ENCODE measurements at places on chromosomes 12 and 14.

- DNase-seq: no peak
Observed at GRCh38 chr14:89621009-89621421, 204.0 kb upstream of the FOXN3 start.

GRCh38 chr14:37060496-37061260 is 111.7 kb downstream of the SLC25A21 start:
- DNase-seq: no peak

DNA sequence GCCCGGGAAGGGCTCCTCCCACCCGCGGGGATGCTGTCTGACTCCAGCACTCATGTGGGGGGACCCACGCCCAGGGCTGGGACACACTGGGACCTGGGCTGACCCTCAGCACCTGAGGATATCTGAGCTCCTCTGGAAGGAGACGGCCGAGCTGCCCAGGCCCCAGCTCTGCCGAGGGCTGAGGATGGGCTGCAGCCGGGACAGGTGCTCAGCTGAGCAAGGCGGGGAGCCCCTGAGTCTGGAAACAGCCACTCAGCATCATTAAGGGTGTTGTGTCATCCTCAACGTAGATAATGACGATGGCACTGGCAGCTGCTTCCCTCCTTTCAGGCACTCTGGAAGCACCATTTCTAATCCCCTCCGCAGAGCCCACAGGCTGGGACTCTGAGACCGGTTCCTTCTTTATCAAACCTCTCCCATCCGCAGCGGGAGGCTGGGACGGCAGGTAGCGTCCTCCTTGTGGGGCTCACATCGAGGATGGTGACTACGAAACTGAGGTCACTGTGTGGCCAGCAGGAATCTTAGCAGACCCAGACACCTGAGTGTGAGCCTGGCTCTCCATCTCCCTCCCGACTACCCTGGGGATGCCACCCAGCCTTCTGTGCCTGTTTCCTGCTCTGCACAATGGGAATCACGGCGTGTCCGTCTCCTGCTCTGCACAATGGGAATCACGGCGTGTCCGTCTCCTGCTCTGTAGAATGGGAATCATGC is 26.7 kb upstream of the SFSWAP start:
- DNase-seq: no peak

- no peak for DNase-seq
Observed at GRCh38 chr12:99917711-99918402, 66.9 kb downstream of the ANKS1B start.

DNA sequence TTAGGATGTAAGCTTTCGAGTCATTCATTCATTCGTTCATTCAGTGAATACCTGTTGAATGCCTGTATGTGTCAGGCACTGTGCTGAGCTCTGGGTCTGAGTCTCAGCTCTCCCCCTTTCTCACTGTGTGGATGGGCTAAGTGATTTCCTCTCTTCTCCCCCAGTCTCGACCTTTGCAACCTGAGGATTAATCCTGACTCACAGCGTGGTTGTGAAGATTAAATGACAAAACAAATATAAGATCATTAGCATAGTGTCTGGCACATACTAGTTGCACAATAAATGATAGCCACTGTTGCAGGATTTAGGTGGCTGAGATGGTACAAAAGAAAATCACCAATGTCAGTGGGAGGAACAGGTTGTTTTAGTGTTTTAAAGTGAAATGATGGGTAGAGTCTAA is 136.7 kb downstream of the GPR135 start:
- DNase-seq: no peak

DNA sequence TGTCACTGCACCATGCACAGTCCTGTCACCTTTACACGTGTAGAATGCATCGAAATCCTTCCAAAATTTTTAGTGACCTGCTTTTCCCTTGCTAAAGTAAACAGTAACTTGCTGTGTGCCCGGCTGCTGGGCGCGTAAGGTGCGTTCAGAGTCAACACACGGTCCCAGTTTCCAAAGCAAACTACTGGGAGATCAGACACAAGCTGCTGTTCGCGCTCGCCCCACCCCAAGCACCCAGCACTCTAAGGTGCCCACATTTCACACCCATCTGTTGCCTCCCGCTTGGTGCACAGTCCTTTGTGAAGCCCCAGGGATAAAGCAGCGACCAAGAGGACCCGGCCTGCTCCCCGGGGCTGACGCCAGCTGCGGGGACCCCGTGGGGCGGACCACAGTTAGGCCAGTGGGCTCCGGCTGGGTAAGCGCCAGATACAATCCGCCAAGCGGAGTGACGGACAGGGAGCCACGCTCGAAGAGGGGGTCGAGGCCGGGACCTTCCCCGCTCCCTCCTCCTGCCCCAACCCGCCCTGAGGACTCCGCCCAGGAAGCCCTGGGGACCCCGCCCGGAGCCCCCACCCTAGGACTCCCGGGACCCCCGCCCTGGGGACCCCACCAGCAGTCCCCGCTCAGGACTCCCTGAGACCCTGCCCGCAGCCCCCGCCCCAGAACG is 633 bp downstream of the STX2 start:
- DNase-seq: peak; percentile 31

GRCh38 chr12:55824726-55825125 is 4.7 kb downstream of the DNAJC14 start:
- no peak for DNase-seq

GRCh38 chr14:70320294-70320693 is 39.2 kb downstream of the COX16 start:
- DNase-seq: no peak

DNA sequence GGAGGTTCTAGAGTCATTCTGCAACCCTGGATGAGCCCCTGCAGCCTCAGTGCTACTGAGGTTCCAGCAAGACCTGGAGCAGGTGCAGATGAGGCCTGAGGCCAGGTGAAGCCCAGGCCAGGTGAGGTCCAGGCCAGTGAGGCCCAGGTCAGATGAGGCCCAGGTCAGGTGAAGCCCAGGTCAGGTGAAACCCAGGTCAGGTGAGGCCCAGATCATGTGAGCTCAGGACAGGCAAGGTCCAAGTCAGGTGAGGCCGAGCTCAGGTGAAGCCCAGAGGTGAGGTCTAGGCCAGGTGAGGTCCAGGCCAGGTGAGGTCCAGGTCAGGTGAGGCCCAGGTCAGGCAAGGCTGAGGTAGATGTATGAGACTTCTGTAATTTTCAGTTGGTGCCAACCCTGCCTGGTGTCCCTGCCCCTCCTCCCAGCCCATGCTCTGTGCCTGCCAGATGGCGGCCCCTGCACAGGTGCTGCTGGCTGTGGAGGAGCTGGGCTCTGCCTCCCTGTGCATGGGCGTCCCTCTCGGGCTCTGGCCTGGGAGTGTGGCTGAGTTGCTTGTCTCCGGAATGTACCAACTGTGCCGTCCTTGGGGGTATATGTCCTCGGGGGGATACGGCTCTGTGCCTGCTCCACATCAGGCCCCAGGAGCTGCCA is 388.5 kb downstream of the TMEM121 start:
- no peak for DNase-seq

- no peak for DNase-seq
Observed at GRCh38 chr12:94149119-94149780, 873 bp downstream of the PLXNC1 start.

GRCh38 chr12:131928080-131928710 is 881 bp upstream of the PUS1 start:
- no peak for DNase-seq

DNA sequence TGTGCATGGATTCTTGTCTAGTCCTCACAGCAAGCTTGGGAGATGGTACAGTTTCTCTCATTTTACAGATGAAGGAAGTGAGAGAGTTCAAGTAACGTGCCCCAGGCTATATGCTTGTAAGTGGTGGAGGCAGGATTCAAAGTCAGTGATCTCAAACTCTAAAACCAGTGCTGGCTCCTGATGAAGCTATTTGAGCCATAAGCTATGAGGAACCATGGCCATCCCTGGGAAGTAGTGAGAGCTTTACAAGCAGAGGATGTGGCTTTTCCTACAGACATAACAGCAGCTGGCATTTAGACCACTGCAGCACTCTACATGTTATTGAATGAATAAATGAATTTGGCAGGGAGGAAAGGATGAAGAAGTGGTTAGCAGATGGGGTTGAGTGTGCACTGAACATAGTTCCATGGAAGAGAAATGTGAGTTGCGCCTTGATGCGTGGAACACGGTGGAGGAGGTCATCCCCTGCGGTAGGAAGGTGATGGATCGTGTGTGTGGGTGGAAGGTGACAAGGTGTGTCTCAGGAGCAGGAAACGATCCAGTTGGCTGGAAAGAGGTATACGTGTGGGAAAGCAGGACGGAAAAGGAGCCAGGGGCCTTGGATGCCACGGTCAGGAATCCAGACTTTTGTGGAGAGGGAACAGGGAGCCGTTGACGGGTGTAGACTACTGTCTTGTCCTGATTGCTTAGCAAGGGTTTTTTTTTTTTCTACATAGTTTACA is 65.2 kb downstream of the RFX4 start:
- DNase-seq: no peak

DNA sequence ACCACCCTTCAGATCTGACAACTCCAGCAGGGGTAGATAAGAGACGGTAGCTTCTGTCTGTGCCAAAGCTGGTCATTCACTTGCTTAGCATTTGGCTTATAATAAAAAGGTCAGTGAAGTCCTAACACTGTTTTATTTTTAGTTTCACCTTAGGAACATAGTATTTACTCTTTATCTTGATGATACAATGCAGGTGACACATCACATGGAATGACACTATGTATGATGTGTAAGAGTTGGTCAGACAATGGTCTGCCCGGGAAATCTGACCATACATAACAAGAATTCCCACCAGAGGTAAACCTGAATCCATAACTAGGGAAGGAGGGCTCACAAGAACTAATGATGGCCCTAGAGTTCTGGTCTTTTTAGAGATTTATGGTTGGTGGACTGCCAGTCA is 66.6 kb downstream of the IFNG start:
- no peak for DNase-seq

- no peak for DNase-seq
Observed at GRCh38 chr14:49622022-49622607, 1.5 kb downstream of the MGAT2 start.

DNA sequence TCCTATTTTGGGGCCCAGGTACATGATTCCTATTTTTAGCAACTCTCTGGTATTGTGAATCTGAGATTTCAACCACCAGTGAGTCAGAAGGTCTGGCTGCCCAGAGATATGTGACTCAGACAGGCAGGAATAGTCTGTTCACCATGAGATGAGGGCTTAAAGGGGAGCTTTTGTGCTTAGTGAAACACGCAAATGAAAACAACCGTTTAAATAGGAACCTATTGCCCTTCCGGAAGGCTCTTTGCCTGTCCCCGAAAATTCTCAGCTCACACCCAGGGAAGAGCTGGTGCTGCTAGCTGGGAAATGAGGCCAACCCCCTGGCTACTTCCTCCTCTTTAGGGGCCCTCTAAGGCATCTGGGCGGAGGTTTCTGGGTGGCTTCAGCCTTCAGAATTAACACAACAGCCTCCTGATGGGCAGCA is 283.6 kb downstream of the CACNA1C start:
- no peak for DNase-seq

GRCh38 chr12:101697930-101698799 is 725 bp downstream of the CHPT1 start:
- peak; percentile 39 for DNase-seq
